ENCODE measurements at places on chromosomes 1 and 21.
A peak's percentile ranks its signal among the peaks of the same experiment; 100 is the strongest.

DNA sequence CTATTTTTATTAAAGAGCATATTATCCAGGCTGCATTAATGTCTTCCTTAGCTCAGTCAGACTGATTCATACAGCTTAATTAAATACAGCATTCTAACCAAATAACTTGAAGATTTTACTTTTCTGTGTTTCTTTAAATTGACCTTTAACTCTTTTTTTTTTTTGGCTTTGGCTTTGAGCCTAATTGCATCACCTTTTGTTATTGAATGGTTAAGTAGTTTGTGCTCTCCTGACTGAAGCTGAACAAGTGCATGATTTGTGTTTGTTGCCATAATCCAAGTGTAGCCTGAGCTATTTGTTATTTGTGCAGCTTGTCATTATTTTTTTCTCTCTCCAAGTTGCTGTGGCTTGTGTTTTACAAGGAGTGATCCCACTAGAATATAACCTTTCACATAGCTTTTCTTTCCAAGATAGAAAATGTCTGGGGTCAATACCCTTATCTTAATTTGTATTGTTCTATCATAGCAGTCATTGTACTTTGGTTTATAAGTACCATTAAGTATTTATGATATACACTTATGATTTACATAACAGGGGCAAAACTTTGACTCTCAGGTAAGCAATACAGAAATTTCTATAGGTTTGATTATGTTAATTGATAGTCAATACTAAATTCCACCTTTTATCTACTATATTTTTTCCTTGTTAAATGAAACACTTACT lies 31.6 kb downstream of the CDC14A start:
- DNase-seq = no peak

- peak; percentile 22 for DNase-seq
Observed at GRCh38 chr1:109277434-109278204, 5.3 kb downstream of the PSRC1 start.

DNA sequence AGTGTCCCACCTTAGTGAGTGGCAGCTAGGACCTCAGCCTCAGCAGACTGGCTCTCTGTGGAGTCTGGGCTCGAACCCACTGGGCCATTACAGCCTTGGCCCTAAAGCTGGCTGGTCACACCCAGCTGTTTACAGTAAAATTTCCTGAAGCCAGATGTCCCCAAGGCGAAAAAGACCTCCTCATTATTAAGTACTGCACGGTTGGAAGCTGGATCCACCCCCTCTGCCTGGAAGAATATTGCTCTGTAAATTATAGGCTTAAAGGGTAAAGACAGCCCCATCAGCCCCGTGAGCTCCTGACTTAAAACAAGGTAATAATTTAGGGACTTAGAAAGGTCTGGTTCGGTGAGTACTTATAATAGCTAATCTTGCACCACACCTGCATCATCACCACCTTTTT lies 30.3 kb upstream of the TMEM51 start:
- DNase-seq = no peak

GRCh38 chr1:117001254-117001927 lies at the start of gene CD101:
Gene CD101, plus strand, starts transcription at chr1:117001760. Its CDS starts 58 bp downstream, at chr1:117001818.
- DNase-seq = no peak

DNA sequence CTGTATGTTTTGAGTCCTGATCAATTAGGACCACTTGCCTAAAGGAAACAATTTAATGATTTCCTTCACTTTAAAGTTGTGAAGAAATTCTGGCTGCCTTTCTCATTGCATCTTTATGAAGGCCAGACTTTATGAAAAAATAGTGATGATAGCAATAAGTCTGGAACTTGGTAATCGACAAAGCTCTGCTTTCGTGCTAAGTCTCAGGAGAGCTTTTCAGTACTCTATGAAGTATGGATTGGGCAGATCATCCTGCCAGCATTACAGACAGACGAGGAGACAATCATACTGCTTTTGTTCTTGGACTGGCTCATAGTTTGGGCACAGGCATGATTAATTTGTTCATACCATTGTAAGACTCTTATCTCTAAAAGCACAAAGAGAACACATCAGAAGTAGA lies 45.5 kb upstream of the KCNJ15 start:
- DNase-seq = no peak

- DNase-seq = no peak
Observed at GRCh38 chr1:60942896-60943638, 139.3 kb upstream of the NFIA start.

DNA sequence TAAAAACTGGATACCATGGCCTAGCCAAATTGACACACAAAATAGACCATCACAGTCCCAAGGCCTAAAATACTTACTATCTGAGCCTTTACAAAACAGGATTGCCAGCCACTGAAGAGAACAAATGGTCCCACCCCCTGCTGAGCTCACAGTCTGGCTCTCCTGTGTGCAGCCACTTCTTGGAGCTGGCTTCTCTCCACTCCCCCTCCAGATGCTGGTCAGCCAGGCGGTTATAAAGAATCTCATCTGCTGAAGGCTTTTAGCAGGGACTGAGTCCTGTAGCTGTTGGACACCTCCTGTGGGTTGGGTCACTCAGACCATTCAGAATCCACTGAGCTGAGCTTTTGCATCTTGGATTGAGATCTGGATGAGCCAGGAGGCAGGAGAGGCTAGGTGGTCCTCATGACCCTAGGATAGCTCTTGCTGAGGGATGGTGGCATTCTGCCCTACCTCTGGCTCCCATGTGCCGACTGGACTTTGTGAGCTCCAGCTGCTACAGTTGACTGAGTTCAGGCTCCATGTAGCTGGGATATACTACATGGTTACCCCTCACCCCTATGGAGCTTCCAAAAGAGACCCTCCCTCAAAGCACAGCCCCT lies 16.1 kb downstream of the OXCT2 start:
- DNase-seq = no peak

- DNase-seq = no peak
Observed at GRCh38 chr1:162861625-162862024, 650 bp upstream of the CCDC190 start.

- DNase-seq = no peak
Observed at GRCh38 chr1:9425859-9426258, 113.4 kb upstream of the SLC25A33 start.

GRCh38 chr1:163771637-163772036 lies 449.9 kb downstream of the NUF2 start:
- no peak for DNase-seq

- DNase-seq = no peak
Observed at GRCh38 chr1:201468844-201469644, at the start of gene PHLDA3. Gene PHLDA3, minus strand, starts transcription at chr1:201469188. Its CDS starts 402 bp downstream, at chr1:201468786.

- DNase-seq = no peak
Observed at GRCh38 chr1:20329793-20330542, 39.3 kb downstream of the VWA5B1 start.

DNA sequence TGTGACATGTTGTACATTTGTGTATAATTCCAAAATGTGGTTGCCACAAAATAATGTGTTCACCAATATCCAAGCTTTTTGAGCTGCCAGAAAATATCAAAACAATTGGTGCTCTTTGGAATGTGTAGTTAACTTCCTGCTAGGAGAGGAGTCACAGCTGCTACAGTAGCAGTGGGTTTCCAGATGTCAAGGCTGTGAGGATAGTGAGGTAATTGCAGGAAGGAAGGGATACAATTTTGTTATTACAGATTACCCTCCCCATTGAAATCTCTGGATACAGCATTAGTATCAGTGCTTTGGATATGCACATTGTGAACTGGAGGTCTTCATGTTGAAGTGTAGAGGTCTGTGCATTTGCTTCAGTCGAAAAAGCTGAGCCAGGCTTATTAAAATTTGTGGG lies 253.2 kb downstream of the PTPRC start:
- DNase-seq = no peak

GRCh38 chr1:30054126-30054525 lies 669.3 kb downstream of the MATN1 start:
- no peak for DNase-seq

- no peak for DNase-seq
Observed at GRCh38 chr1:41305576-41306363, 55.5 kb upstream of the FOXO6 start.
